ENCODE measurements at places on chromosomes 4 and X. TPM values are rescaled to one million over a fixed set of nuclear protein-coding genes. Genes with fewer than 3 reads are reported as not detected.

GRCh38 chrX:78839711-78840110 is 92.2 kb downstream of the LPAR4 start:
- DNase-seq = no peak

DNA sequence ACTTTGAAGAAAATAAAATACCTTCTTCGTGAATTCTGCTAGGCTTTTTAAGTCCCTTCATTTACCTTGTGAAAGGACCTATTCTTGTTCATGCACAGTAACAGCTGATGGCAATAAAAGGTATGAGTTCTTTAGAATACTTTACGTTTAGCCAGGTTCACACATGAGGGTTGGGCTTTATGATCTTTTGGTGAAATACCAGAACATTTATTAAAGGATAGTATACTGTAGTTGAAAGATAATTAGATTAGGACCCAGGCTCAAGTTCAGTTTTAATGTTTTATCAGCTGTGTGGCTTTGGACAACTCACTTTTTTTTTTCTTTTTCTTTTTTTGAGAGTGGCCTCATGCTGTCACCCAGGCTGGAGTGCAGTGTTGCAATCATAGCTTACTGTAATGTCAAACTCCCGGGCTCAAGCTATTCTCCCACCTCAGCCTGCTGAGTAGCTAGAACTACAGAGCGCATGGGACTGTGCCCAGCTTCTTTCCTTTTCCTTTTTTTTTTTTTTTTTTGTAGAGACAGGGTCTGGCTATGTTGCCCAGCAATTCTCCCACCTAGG is 28.2 kb upstream of the NEIL3 start:
- no peak for DNase-seq

Gene CTAG1B
- total RNA-seq = not detected

DNA sequence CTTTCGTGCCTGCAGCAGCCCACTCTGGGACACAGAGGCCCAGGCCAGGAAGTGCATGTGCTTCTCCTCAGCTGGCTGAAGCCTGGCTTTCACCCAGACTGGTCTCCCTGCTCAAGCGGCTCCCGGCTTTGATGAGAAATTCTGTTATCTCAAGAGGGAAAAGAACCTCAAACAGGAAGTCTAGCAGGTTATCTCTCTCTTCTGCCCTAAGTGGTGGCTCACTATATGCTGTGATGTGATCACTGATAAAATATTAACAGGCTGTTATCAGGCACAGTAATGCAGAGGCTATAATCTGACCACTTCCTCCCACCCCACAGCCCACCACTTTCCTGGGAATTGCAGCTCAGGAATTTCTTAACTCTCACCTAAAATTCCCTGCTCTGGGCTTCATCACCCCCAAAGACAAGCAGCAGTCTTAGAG is 13.3 kb downstream of the CLDN2 start:
- DNase-seq = no peak

- no peak for DNase-seq
These were observed 61.8 kb downstream of the CPE start for GRCh38 chr4:165440415-165441158.

DNA sequence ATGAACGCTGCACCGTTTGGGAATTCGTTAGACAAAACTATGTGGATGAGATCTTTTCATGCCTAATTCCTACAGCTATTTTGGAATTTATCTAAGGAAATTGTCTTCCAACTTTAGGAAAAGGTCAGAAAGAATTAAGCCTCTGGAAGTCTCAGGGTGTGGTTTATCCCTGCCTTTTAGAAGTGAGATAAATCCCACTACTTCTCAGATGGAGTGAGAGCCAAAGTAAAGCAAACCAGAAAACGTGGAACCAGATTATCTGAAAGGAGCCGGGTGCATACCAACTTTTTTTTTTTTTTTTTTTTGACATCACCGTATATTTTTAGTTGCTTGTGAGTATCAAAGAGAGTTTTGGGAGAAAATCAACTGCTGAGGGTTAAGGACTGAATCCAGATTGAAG is 79.6 kb downstream of the VCX2 start:
- DNase-seq = no peak

Gene ZNF732
- not detected for total RNA-seq

DNA sequence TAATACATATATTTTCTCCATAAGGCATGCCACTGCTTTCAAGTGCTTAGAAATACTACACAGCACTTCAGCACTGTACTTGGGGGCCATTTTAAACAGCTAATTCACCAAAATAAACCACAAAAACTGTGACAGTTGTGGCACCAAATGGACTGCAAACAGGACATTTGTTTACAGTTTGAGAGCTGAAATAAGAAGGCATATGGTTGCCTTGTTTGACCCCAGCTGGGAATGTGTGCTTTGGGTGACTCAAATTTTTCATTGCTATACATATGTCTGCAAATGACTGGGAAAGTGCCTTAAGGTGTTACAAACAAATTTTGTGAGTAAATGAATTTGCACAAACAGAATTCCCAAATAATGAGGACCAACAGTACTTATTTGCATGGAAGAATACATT is 124.2 kb downstream of the BANK1 start:
- DNase-seq = no peak

Gene FRAS1
- 12.9 TPM for total RNA-seq

GRCh38 chrX:31061091-31061490 is 10.8 kb downstream of the FTHL17 start:
- DNase-seq = no peak

GRCh38 chr4:173237152-173237551 is 68.5 kb downstream of the GALNT7 start:
- DNase-seq = no peak

- no peak for DNase-seq
These were observed 8.3 kb upstream of the SLC10A6 start for GRCh38 chr4:86857341-86858052.

Gene TLR1
- 8.9 TPM for total RNA-seq

GRCh38 chr4:180828455-180829018 is 1414.7 kb upstream of the TENM3 start:
- DNase-seq = no peak

Gene ENOX2
- 22.6 TPM for total RNA-seq

GRCh38 chr4:6987588-6987961 is 55.6 kb upstream of the TADA2B start:
- peak; percentile 54 for DNase-seq

Gene GAGE12J
- not detected for total RNA-seq

- DNase-seq = no peak
These were observed 6.0 kb downstream of the P2RY4 start for GRCh38 chrX:70254063-70254400.

Gene ASB11
- 137 TPM for total RNA-seq

DNA sequence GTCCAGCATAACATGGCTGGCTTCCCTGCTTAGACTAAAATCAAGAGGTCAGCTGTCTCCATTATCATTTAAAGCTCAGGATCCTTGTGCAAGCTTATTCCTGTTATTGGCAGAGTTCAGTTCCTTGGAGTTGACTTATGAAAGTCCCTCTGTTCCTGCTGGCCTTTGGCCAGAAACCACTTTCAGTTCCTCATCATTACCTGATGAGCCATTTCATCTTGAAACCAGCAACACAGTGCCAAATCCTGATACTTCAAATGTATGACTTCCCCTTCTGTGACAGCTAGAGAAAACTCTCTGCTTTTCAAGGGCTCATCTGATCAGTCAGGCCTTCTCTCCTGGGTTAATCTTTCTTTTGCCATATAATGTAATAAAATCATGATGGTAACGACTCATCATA is 110.6 kb upstream of the FSTL5 start:
- no peak for DNase-seq
